ENCODE measurements at places on chromosomes 4 and X.

DNA sequence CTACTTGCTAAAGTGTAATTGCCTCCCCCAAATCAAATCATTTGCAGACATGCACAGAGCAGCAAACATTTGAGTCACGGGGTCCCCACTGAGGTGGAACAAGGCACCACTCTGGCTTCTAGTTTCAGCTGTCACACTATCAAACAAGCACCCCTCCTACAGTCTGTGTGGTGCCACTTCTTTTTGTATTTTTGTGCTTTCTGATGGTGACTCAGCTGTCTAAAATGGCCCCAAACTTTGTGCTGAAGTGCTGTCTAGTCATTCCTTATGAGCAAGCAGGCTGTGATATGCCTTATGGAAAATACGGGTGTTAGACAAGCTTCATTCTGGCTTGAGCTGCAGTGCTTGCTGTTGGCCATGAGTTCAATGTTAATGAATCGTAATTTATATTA, 15.4 kb downstream of the IGFBP7 start:
- DNase-seq = no peak

DNA sequence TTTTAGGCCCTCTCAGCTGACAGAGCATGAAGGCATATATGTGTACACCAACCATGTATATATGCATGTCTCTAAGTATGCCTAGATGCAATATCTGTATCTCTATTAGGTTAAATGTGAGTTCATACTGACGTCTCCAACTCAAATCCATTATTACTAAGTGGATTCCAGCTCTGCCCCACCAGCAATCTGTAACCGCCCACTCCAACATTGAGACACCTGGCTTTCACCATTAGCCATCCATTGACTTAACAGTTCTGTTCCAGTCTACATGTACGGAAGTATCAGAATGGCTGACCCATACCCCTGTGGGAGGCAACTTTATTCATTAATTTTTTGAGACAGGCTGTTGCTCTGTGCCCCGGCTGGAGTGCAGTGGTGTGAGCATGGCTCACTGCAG, 15.0 kb upstream of the SH3TC1 start:
- DNase-seq = no peak

GRCh38 chr4:182245041-182245440, 1.8 kb downstream of the TENM3 start:
- DNase-seq = no peak

DNA sequence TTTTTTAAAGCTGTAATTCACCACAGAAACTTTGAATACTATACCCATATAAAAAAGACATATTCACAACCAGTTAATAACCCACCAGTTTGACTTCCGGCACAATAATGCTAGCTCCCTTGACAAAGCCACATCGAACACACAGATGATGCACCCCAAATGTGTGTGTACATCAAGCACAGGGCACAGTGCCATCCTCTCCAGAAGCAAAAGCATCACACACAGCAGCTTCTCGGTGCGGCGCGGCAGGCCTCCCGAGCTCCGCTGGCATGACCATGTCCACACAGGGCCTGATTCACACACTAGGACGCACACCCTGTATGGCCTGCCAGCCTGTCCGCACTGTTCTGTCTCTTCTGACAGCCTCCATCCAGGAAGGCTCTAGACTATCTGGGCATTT, 88.0 kb downstream of the LEF1 start:
- no peak for DNase-seq

GRCh38 chrX:3181846-3182245, 140.6 kb downstream of the ARSF start:
- no peak for DNase-seq

- no peak for DNase-seq
Measured at GRCh38 chr4:77453911-77454310, 151.7 kb upstream of the CXCL13 start.

DNA sequence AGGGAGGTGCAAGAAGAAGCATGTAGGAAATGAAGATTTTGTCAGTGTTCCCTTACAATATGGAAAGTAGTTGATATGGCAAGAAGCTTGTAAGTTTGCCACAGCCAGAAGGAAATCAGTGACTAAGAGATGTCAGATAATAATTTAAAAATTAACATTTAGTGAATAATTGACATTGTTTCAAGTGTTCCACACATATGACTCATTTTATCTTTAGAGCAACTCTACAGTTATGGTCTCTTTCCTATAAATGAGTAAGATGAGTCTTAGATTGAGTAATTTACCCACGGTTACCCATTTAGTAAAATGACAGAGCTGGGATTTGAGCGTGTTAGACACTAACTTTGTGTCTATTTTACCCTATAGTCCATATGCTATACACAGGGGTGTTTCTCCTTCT, 300.3 kb upstream of the IRS4 start:
- no peak for DNase-seq

DNA sequence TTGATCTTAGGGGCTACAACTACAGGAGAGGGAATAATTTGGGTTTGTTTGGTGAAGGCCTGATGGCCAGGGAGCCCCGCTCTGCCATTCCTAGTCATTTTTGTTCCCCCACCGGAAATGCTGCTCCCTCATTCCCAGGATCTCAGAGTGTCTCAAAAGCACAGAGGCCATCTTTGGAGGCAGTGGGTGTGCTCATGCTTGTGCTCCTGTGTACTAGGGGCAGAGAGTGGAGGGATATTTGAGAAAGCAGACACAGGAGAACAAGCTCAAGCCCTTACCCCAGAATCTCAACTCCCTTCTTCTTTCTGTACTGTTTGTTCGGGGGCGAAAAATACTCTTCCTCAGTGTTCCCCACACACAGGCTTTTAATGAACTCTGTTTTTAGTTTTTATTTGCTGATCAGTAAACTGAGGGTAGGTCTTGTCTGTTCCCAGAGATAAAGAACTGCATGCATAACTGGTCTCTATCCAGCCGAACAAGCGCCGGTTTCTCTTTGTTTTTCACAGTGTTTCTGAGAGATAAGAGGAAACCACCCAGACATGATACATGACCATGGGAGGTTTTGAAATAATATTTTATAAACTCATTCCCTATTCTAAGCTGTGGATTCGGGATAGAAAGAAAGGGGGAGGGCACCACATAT, 32.9 kb upstream of the XK start:
- no peak for DNase-seq

GRCh38 chrX:31356275-31357212, 284.7 kb upstream of the FTHL17 start:
- DNase-seq = no peak

- DNase-seq = peak; percentile 50
Measured at GRCh38 chr4:89434364-89434988, 126.9 kb upstream of the GPRIN3 start.

DNA sequence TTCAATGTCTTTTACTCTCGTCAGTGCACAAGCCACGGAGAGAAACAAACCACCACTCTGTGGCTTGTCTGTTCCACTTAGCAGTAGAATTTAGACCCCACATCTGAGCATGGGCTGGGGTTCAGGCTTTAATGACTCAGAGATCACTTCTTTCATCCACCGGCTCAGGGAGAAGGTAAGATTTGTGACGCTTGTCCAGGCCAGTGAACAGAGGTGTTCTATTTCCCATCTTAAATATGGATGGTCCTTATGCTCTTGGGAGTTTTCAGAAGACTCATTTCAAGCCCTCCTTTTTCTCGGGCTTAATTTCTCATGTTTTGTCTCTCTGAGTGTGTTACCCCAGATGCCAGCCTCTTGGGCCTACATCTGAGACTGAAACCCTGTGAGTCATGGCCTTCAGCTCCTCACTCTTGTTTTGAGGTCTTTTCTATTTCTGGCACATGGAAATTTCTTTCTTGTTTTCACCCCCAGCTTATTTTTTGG, 127.4 kb upstream of the SFRP2 start:
- no peak for DNase-seq

DNA sequence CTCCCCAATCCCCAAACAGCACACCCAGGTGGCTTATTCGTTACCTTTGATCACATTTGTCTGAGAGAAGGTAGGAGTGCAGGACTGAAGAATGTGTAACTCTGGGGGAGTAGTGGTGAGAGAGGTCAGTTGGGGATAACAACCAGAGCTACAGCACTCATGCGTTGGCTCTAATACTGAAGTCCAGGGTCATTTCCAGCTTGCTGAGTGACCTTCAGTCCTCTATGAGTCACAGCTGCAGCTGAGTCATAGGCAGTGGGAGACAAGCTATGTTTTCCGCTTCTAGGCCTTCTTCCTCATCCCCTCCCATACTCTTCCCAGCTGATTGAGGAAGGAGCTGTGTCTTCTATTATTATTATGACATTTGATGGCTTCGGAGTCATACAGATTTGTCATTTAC, 31.6 kb upstream of the CT47C1 start:
- DNase-seq = no peak

GRCh38 chr4:85925071-85925470, 434.8 kb downstream of the MAPK10 start:
- DNase-seq = no peak

- DNase-seq = no peak
Measured at GRCh38 chr4:75786938-75787337, 62.6 kb downstream of the USO1 start.

GRCh38 chr4:84579403-84579776, 3.5 kb upstream of the CDS1 start:
- DNase-seq = no peak

- no peak for DNase-seq
Measured at GRCh38 chr4:22048323-22048722, 99.8 kb upstream of the KCNIP4 start.

- DNase-seq = peak; percentile 86
Measured at GRCh38 chrX:9342561-9343051, 122.3 kb upstream of the TBL1X start.

GRCh38 chrX:153647461-153648357, 706 bp downstream of the DUSP9 start:
- no peak for DNase-seq

DNA sequence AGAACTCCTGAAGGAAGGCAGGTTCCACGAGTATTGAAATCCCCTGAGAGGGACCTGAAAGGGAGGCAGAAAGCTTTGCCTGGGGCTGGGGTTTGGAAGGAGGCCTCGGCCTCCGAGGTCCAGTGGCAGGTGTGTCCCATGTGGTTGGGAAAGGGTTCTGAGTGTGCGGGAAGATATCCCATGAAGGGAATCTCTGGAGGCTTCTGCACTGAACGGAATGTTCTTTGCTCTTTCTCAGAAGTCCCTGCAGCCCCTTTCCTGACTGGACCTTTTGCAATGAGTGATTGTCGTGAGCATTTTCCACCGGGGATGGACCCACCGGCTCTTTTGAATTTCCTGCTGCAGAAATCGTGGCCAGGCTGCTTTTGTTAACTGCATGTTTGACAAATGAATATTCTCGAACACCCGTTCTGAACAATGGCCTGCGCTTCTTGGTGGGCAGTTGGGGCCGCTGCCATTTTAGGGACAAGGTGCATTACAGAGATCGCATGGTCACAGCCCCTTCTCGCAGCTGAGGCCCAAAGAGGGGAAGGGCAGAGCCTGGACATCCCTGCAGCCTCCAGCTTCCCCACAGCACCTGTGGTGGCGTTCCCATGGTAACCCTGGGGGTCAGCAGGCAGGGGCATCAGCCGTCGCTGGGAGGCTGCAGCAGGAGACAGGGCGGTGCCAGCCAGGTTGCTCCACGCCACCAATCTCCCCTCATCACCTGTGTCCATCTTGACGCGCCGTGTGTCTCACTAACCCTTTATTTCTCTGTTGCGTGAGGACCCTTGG, 18.3 kb upstream of the HTRA3 start:
- DNase-seq = no peak

DNA sequence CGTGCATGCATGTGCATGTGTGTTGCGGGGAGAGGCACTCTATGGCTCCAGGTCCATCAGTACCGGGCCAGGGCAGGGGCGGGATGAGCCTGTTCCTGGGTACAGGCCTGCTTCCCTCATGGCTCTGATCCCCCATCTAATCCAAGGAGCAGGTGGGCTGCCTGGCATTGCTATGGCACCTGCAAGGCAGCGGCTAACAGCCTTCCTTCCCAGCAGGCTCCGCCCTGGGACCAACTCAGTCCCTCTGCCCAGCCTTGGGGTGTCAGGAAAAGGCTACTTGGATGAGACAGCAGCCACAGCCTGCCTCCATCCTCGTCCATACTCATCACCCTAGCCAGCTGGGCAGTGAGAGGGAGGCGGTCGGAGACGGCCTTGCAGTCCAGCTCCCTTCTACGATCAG, 46.5 kb downstream of the PPP2R2C start:
- no peak for DNase-seq

GRCh38 chrX:72492499-72492898, 80.1 kb downstream of the HDAC8 start:
- no peak for DNase-seq

DNA sequence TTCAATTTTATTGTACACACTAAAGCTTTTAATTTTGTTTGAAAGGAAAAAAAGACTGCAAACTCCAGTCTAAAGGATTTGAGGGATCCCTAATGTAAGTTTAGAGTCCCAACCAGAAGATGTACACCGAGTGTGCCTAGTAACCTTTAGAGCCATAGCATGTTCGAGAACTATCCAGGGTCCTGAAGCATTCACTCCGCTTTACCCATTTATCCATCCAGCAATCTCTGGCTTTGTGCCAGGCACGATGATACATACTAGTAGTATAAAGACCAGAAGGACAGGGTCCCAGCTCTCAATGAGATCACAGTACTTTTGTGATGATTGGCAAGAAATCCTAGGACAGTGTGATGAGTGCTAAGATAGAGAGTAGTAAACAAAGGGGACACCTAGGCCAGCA, 168.7 kb downstream of the STK32B start:
- no peak for DNase-seq

DNA sequence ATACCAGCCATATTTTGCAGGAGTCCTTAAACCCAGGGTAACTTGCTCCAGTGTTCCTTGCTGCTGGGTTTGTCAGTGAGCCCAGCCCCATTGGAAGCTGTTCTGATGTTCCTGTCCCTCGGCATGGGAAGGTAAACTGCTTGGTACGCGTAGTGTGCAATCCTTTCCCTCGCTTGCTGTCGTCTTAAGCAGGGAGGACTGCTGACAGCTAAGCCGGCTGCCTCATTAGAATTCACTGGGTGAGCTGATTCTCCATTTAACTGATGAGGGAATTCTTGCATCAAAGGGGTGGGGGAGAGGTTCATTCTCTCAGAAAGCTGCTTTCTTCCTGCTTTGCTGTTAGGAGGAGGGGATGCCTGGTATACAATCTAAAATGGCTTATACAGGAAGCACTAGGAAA, 164.6 kb downstream of the MID1IP1 start:
- no peak for DNase-seq

DNA sequence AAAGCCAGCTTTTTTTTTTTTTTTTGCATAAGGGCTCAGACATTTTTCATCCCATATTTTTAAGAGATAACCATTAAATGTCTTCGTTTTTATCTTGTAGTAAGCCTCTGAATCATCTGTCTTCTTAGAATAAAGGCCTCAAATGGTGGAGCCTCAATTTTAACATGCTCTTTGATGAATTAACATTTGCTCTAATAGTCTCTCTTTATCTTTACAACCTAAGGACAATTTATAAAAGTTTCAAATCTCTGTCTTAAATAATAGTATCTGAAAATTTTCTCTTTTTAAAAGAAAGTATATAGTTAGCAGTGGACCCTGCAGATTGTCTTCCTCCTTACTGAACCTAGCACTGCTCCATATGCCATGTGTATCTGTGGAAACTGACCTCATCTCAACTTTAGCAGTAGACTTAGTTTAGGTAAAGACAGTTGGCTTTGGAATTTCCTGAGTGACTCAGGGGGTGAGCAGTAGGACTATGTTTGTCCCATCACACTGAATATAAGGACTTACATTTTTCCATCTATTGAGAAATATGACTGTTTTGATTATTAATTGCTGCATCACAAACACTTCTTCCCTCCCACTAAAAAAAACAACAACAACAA, 1658.0 kb downstream of the STIM2 start:
- no peak for DNase-seq

All from HEK293T (cell line).